Naive thymus-derived CD4-positive, alpha-beta T cell (primary cell): ENCODE measurements at places on chromosomes 2 and 18.

GRCh38 chr2:225173909-225174308, 131.6 kb upstream of the DOCK10 start:
- no peak for DNase-seq

DNA sequence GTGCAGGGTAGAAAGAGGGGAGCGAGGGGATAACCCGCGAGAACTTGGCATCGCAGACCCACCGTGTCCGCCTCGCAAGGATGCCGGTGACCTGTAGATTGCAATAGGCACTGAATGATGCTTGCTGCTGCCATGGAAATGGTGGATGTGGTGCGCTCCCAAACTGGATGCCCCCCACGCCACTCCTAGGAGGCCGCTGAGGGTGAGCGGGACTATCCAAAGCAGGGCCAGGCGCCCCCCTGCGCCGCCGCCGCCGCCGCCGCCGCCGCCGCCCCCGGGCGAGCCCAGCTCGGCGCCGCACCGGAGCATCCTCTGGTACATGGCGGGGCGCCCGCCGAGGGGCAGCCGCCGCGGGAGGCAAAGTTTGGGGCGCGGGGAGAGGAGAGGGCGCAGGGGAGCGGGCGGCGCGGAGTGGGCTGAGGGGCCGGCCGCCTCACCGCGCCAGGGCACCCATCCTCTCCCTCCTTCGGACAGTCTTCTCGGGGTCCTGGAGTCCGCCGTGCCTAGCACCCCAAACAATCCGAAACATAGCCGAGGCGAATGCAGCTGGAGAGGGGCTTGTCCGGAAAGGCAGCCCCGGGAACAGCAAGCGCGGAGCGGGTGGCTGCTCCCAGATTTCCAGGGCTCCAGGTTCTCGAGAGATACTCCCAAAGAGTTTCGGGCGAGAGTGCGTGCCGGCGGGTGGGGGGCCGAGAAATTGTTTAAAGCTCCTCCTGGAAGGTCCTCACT, 685.1 kb downstream of the NRXN1 start:
- no peak for DNase-seq

GRCh38 chr2:225090746-225091145, 48.5 kb upstream of the DOCK10 start:
- no peak for DNase-seq

GRCh38 chr2:40380041-40380440, 71.8 kb downstream of the SLC8A1 start:
- no peak for DNase-seq

GRCh38 chr2:145677371-145677770, 1157.5 kb upstream of the ZEB2 start:
- no peak for DNase-seq

- DNase-seq = no peak
These were observed 116.8 kb downstream of the MSH2 start for GRCh38 chr2:47519604-47520301.

DNA sequence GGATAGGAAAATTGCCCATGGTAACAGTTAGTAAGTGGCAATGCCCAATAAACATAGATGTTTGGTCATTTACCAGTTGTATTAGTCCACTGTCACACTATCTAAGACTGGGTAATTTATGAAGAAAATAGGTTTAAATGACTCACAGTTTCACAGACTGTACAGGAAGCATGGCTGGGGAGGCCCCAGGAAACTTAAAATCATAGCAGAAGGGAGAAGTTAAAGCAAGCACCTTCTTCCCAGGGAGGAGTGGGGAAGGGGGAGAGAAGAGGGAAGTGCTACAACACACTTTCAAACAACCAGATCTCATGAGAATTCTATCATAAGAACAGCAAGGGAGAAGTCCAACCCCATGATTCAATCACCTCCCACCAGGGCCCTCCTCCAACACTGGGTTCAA, 23.4 kb downstream of the NR4A2 start:
- DNase-seq = no peak
